ENCODE measurements at places on chromosomes 3 and 15.

- no peak for DNase-seq
Measured at GRCh38 chr3:178802993-178803693, 266.9 kb downstream of the KCNMB2 start.

DNA sequence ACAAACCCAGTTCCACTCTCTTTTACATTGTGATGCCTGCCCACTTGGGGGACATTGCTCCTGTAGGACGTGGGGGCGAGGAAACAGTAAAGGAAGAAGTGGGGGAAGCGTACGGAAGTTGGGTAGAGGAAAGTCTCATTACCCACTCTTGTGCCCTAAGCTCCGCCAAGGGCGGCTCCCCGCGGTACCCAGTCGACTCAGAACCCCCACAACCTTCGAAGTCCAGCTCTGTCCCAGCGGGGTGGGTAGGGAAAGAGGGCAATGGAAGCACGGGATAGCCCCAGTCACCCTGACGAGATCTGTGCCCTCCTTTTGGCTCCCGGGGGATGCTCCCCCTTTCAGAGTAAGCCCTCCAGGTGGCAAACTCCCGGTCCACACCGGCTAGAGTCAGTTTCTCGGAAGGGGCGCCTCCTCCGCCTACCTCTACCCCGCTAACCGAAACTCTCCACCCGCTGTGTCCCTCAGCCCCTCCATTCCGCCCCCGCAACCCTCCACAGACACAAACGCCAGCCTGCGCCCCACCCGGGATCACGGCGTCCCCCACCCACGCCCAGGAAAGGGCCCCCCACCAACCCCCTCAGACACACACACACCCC is 527 bp downstream of the CSNK1G1 start:
- peak; percentile 3 for DNase-seq

- no peak for DNase-seq
Measured at GRCh38 chr15:86603466-86603865, 523.8 kb downstream of the AGBL1 start.

DNA sequence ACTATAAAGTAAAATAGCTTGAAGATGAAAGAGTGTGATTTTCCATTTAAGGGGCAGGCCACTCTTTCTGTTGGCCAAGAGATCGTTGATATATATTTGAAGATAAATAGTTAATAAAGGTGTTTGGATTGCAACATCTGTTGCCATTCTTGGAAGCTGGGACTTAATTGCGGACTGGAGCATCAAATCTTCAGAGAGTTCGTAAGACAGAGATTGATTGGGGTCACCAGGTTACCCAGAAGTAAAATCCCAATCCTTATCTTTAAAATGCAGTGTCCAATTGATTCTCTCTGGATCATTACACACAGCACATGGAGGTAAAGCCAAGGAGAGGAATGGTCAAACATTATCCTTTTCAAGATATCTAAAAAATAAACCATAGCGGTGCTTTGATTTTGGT is 220.8 kb upstream of the HES1 start:
- DNase-seq, result no peak
